ENCODE measurements at places on chromosomes 3 and 15.
A peak's percentile ranks its signal among the peaks of the same experiment; 100 is the strongest.

DNA sequence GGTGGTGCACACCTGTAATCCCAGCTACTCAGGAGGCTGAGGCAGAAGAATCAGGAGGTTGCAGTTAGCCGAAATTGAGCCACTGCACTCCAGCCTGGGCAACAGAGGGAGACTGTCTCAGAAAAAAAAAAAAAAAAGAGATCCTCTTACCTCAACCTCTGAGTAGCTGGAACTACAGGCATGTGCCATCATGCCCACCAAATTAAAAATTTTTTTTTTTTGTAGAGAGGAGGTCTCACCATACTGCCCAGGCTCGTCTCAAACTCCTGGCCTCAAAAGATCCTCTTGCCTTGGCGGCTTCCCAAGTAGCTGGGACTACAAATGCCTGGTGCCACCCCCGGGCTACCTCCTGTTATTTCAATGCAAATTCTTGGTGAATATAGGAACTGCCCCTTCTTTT lies 1.5 kb downstream of the UMPS start:
- no peak for DNase-seq

GRCh38 chr3:42688487-42689420 lies 3.4 kb downstream of the KLHL40 start:
- DNase-seq, result no peak

- DNase-seq, result no peak
Measured at GRCh38 chr3:55162031-55162795, 234.4 kb upstream of the LRTM1 start.

DNA sequence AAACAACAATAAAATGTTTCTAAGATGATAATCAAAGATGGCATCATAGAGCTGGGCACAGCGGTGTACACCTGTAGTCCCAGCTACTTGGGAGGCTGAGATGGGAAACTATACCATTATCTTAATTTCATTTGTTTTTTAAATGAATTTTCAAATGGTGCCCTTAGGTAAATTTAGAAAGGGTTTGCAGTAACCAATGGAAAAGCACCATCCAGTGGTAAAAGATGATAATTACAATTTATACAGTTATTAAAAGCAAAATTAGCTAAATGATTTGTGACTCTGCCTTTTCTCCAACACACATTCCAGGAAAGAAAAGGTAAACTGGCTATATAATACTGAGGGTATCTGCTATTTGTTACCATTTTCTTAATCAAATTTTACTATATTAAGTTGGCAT lies 14.4 kb upstream of the ANKRD28 start:
- DNase-seq, result no peak

- DNase-seq, result no peak
Measured at GRCh38 chr3:159919873-159920272, 68.8 kb upstream of the IL12A start.

- no peak for DNase-seq
Measured at GRCh38 chr15:27070841-27071240, 99.9 kb downstream of the GABRG3 start.

GRCh38 chr15:83919319-83919830 lies 265.5 kb downstream of the ADAMTSL3 start:
- no peak for DNase-seq

DNA sequence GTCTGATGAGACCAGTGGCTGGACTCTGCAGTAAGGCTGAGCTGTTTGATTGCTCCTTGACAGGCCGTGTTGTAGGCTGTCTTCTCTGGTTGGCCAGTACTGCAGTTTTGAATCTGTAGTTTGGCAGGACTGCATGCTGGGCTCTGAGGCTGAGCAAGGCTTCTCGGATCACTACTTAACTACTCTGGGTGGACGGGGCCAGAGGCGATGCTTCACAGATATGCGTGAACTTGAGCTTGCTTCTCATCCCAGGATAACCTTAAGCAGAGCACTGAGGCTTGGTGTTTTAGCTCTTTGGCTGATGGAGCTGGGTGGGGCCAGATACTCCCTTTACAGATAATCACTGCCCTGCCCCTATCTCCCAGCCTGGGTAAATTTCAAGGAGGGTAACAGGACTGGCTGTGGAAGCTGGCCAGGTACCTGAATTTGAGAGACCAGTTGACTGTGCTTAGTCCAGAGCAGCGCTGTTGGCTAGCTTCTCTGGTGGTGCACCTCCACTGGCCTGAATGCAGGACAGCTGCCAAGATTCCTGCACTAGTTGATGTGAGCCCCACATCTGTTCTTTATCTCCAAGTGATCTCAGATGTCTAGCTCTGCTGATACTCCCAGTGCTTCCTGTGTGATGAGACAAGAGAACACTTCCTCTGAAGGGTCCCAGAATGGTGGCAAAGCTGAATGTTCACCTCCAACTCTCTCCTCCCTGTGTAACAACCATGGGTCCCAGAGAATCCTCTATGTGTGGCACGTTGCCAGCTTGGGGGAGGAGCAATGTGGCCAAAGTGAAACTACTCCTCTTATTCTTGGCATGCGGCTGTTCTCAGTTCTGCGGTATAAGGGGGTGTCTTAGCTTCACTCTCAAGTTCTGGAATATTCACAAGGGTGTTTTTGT lies 37.9 kb downstream of the RPL39L start:
- peak; percentile 42 for DNase-seq

DNA sequence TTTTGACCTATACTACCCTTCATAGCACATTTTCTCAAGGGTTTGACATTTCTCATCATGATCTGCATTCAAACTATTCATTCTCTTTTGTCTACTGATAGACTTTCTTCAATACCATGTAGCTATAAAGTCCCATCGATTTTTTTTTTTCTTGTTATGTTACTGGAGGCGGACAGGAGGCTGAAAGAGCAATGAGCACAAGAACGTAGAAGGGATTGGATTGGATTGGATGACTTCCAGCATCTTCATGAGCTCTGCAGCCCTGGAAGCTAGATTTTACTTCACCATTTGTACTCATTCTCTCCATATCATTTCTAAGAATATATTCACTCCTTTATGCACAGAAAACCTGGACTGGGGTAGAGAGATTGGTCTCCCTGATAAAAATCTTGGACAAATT lies 43.2 kb downstream of the DUT start:
- DNase-seq, result no peak

DNA sequence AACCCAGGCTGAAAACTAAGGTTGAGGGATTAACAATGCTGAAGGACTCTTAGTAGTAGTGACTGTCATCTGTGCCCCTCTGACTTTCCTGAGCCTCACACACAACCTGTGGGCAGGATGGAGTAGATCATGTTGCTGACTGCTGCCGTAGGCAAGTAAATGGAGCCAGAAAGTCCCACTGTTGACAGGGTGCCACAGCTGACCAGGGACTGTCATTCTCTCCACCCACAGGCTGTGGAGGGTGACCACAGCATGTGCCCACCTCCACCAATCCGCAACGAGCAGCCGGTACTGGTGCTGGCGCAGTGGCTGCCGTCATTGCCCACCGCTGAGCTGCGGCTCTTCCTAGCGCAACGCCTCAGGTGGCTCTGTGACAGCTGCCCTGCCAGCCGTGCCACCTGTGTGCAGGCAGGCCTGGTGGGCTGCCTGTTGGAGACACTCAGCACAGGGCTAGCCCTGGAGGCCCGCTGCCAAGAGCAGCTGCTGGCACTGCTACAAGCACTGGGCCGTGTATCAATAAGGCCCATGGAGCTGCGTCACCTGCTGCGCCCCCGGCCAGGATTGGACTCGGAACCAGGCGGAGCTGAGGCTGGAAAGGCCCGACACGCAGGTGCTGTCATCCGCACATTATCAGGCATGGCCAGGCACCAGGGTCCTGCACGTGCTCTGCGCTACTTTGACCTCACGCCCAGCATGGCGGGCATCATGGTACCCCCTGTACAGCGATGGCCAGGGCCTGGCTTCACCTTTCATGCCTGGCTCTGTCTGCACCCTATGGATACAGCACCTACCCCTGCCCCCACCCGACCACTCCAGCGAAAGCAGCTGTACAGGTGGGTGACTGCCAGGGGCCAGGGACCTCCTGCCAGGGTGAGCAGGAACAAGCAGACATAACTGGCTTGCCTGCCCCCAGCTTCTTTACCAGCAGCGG lies 15.6 kb downstream of the NBEAL2 start:
- no peak for DNase-seq

GRCh38 chr3:195133462-195133861 lies 137.5 kb downstream of the XXYLT1 start:
- DNase-seq, result no peak

DNA sequence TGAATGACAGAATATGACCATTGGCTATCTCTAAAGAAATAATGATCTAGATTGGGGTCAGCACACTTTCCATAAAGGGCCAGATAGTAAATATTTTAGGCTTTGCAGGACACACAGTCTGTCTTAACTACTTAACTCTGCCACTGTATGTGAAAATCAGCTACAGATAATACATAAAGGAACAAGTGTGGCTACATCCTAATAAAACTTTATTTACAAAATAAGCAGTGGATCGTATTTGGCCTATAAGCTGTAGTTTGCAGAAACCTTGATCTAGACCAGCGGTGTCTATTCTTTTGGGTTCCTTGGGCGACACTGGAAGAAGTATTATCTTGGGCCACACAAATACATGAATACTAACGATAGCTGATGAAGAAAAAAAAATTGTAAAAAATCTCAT lies 27.6 kb downstream of the GSK3B start:
- no peak for DNase-seq

DNA sequence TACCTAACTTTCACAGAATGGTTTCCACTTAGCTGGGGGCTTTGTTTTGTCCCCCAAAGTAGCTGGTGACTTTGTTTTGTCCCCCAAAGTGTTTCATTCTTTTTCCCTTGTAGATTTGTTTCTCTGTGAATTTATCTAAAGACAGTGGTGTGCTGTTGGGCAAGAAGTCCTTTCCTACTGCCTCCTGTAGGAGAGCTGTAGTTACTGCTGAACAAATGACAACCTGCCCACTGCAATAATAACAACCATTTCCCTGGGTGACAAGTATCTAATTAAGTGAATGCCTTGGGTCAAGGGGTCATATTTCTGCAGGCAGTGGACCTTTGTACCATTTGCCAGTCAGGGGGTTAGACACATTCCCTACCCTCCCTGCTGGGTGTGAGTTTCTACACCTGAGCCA lies 125.4 kb upstream of the BFSP2 start:
- no peak for DNase-seq

DNA sequence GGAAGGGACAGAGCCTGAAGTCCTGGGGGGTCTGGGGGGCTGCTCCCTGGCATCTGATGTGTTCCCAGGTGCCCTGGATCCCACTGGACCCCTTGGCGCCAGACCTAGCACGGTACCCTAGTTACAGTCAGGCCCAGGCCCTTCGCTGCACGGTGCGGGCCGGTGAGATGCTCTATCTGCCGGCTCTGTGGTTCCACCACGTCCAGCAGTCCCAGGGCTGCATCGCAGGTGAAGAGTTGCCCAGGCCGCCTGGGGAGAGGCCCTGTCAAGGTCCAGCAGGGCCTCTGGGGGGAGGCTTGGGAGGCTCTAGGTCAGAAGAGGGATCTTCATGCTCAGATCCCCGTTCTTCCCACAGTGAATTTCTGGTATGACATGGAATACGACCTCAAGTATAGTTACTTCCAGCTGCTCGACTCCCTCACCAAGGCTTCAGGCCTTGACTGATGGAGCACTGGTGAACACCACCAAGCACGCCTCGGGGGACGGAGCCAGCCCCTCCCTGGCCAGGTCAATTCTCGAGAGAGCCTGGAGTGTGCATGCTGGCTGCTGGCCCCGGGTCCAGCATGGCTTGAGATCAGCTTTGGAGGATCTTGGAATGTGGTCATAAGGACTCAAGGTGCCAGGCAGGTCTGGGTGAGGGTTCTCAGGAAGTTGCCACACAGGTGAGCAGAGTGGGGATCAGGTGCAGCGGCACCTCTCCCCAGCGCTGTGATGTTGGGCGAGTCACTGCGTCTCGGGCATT lies 1.8 kb upstream of the PLA2G4B start:
- DNase-seq, result no peak

- DNase-seq, result no peak
Measured at GRCh38 chr3:192870822-192871221, 46.8 kb downstream of the MB21D2 start.

- no peak for DNase-seq
Measured at GRCh38 chr3:139794469-139795265, 116.9 kb upstream of the NMNAT3 start.

DNA sequence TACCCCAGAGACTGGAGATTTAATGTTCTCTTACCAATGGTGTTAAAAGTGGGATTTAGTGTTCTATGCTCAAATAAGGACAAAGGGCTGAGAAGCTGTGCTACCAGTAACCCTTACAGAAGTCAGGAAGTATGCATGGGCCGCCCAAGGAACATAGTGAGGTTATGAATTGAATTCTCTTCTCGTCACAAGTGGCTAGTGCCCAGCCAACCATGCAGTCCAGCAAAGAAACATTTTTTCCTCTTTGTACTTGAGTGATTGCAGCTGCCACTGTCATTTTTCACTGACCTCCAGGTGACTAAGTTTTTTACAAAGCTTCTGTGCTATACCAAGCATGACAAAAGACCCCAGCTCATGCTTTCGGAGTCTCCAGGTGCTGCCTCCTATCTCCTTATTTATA lies 110.6 kb upstream of the DCBLD2 start:
- no peak for DNase-seq

DNA sequence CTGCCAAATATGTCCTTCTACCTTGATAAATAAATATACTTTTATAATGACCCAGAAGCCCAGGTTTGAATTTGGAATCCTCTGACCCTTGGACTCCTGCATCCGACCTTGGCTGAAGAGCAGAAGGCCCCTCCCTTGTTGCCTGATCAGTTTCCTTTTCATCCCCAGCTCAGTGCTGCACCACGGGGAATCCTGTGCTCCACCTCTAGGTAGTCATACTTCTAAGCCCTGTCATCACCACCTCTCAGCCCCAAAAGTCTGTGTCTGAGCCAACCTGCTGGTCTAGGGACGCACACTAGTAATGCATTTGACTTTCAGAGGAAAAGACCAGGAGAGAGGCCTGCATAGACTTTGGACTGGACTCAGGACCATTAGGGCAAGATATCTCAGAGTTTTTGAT lies 310.6 kb downstream of the NLGN1 start:
- no peak for DNase-seq

- no peak for DNase-seq
Measured at GRCh38 chr15:60614028-60614427, 135.1 kb upstream of the ICE2 start.

DNA sequence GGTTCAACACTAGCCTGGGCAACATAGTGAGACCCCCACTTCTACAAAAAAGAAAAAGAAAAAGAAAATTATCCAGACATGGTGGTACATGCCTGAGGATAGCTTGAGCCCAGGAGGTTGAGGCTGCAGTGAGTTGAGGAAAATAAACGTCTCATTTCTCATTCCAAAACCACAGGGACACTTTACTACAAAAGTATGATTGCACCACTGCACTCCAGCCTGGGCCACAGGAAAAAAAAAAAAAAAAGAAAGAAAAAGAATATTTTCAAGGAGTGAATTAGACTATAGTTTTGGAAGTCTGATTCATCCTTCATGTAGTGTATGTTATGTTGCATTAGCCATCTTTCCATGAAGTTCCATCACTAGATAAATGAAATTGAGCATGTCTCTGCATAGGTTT lies 149.5 kb upstream of the THBS1 start:
- no peak for DNase-seq
